ENCODE measurements at places on chromosomes 11 and 22.

DNA sequence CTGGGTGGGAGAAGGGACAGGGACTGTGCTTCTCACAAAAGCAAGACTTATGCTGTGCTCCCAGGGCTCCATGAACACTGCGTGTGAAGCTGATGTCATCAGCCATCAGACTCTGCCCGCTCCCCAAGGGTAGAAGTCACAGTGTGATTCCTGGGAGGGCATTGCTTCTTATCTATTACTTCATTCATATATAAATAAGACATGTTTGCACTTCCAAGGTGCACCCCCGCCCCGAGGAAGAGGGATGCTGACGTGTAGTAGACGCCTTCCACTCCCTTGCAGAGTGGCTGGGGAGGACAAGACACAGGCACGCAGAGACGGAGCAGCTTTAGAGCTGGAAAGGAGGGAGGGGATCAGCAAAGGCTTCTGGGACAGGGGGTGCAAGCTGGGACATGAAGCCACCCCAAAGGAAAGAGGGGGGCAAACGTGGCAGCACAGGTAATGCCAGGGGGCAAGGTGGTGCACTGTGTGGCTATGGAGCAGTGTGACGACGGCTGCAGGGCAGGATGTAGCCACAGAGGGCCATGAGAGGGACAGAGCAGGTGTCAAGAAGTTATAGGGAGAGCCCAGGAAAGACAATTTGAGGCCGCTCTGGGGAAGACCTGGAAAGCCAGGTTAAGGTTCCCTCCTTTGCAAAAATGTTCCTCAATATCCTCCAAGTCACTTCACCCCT lies 558.5 kb downstream of the MN1 start:
- DNase-seq, result no peak

DNA sequence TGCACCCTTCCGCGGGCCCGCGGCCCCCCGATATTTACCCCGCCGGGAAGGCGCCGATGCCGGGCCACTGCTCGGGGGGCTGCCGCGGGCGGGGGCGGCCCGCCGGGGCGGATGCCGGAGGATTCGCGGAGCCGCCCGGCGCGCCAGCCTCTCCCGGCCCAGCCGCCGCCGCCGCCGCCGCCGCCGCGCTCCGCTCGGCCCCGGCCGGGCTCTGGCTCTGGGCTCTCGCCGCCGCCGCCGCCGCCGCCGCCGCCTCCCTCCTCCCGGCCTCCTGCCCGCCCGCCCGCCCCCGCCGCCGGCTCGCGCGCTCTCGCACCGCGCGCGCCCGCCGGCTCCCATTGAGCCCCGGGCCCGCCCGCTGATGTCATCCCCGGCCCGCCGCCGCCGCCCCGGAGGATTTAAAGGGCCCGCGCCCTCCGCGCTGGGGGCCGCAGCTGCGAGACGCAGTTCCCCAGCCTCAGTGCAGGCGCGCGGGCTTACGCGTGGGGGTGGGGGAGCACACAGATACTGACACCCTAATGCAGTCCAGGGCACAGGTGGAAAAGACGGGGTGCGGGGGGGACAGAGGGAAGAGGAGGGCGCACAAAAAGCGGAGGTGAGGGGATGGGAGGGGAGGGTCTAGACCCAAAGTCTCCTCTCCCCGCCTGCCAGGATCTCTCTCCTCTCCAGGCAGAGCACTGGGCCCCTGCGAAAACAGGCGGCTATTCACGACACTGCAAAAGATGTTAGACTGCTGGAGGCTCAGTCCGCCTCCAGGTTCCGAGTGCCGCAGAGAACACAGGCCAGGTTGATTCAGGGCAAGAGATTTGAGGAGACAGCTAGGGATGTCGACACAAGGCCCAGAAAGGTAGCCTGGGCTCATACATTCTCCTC lies at the start of gene CSNK1E:
Gene CSNK1E, minus strand, starts transcription at position 312 of the 873 bp plus-strand sequence. CDS start 3,276 bp downstream, outside the sequence.
- peak; percentile 66 for DNase-seq

DNA sequence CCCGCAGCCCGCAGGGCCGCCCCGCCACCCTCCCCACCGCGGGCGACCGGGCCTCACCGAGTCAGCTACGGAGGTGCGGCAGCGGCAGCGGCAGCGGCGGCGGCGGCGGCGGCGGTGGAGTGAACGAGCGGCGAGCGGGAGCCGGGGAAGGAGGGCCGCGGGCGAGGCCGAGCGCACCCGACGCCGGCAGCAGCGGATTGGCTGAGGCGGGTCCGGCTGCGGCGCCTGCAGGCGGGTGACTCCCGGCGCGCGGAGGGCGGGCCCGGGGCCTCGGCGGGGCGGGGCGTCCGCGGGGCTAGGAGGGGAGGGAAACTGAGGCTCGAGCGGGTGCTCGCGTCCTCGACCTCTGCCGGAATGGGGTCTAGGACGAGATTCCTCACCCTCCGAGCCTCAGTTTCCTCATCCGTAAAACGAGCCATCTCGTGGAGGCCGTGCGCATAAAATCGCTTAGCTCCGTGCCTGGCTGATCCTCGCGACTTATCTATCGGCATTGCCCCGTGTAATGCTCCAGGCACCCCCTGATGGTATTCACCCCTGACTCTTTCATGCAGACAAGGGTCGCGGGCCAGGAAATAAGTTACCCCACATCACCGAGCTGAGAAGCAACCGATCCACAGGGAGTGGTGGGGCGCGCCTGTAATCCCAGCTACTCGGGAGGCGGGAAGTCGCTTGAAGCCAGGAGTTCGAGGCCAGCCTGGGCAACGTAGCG lies at the start of gene CPT1A:
Gene CPT1A, minus strand, starts transcription at position 199 of the 709 bp plus-strand sequence. CDS start 26,442 bp downstream, outside the sequence.
- DNase-seq, result peak; percentile 53

GRCh38 chr11:95283146-95283545 lies 52.1 kb upstream of the SESN3 start:
- no peak for DNase-seq

DNA sequence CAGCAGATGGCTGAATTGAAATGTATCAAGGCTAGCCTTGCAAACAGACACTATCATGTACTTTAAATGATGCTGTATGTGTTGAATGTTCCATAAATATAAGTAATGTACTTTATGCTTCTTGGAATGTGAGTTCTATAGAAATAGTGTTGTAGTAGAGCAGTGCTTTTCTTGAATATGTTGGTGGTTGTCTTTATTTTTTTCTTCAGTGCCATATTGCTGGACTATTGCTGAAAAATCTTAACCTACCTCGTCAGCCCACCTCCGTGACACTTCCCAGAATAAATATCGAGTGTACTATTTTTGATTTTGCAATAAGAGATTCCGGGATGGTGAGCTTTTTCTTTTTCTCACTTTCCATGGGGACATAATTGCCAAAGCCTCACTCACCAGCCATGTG lies 153.9 kb downstream of the NAV2 start:
- no peak for DNase-seq

DNA sequence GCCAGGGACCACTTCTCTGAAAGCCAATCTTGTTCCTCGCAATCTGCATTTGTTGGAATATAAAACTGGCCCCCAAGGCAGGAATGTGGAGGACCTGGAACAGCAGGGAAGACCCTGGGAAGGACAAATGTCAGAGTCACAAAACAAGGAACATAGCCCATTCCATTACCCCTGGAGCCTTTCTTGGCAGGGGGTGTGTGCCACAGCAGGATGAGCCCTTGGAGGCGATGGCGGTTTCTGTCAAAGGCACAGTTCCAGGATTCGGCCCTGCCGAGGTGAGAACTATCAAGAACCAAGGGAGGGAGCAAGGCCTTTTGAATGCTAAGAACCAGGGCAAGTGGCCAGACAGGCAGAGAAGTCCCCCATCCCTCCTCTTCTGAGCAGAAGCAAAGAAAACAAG lies 204.3 kb downstream of the TRIM29 start:
- DNase-seq, result peak; percentile 60

DNA sequence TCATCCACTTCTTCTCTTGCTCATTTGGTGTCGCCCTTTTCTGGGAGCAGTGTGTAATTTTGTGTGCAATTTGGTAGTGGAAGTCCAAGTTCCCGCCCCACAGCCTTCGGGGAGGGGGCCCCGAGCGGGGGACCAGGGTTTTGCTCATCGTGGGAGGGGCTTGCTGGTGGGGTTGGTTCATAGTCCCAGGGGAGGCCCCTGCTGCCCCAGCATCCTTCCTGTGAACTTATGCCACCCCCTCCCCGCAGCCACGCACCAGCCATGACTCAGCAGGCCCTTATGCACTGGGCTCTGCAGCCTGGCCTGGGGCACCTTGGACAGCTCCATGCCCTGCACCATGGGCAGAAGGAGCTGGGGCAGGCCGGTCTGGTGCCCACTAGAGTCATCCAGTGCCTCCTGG lies 1183.6 kb downstream of the BRD1 start:
- DNase-seq, result no peak

GRCh38 chr11:72135891-72136683 lies 562 bp downstream of the FOLR3 start:
- no peak for DNase-seq

- no peak for DNase-seq
Measured at GRCh38 chr11:88297421-88297820, 40.1 kb downstream of the CTSC start.

DNA sequence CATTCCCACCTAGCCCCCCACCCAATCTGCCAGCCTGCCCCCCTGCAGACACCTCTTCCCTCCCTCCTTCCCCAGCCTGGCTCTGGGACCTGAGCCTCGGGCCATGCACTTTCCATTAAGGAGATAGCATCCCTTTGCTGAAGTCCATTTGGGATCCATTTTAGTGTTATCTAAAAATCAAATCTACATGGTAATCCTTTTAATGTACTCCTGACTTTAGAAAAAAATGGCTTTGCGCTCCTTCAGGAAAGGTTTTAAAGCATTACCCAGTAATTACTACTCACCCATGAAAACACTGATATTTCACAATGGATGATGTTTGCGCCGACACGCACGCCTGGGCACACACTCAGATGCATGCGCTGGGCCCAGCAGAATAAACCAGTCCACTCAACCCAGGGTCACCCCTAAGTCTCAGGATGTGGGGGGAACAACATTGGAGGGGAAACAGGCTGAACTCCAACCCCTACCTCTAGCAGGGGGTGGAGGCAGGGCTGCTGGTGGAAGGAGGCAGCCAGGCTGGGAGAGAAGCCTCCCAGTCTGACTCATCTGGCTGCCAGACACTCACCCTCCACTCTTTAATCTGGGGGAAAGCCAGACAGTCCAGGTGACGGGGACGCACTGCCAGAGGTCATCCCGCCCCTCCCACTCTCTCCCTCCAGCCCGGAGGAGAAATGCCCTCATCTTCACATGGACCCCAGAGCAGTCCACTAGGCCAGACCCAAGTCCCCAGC lies 29.8 kb downstream of the LMO1 start:
- DNase-seq, result peak; percentile 71

DNA sequence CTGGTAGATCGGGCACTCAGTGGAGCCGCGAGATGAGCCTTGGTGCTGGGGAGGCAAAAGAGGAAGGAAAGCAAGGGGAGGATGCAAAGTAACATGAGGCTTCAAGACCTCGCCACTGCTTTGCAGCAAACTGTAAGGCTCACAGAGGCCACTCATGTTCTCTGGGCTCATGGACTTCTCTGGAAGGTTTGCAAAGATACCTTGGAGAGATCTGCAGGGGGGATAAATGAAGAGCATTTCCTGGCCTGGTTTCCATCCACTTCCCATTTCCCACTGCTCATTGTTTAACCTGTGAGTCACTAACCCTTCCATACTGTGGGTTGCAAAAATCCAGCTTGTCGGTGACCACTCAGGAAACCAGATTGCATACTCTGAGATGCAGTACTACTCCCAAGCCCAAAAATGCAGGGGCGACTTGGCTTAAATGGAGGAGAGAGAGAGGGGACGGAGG lies 38.5 kb downstream of the OSBP2 start:
- DNase-seq, result no peak

- DNase-seq, result no peak
Measured at GRCh38 chr11:122077459-122077858, 38.6 kb downstream of the BLID start.

DNA sequence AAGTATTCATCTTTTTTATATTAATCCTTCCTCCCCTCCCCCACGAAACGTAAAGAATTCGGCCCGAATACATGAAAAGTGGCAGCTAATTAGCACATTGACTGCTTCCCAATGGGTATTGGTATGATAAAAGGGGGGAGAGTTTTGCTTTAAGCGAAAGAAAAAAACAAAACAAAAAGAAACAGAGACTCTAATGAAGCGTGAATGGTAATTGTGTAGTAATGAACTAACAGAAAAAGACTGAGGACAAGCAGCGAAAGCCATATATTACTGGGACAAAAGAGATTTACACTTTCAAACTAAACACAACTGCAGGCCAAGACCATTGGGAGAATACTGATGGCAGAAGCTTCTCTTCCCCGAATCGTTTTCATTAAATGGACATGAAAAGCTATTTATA lies 2.5 kb downstream of the DBX1 start:
- DNase-seq, result no peak

- peak; percentile 10 for DNase-seq
Measured at GRCh38 chr11:114200351-114201133, 95.7 kb upstream of the NNMT start.

DNA sequence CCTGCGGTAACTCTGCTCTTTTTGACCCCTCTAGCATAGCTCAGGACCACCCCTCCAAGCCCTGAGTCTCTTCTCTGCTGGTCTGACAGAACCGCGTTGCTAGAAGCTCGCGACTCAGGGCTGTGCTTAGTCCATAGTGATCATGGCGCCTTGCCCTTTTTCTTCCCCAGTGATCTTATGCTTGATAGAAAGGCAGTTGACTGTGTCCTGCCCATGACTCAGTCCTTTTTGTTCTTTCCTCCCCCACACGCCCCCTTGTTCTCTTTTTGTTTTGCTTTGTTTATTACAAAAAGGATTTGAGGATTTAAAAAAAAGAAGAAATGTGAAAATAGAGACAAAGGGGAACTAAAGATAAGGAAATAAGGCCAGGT lies 17.5 kb downstream of the IL17RA start:
- DNase-seq, result no peak

DNA sequence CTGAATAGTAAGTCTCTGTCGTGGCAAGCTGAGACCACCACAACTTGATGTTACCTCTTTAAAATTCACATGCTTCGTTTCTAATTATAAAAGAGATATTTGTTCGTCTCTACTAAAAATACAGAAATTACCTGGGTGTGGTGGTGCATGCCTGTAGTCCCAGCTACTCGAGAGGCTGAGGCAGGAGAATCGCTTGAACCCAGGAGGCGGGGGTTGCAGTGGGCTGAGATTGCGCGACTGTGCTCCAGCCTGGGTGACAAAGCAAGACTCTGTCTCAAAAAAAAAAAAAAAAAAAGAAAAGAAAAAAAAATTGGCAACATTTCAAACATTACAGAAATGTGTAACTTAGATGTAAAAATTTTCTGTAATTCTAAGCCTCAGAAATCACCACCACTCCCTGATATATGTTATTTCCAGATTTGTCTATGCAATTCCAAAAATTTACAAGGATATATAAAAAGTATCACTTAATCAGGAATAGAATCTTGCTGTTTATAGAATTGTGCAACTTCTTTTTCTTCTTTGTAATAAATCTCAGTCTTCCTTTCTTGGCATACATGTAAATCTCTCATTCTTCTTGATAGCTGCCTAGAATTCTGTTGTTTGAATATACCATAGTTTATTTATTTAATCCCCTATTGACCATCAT lies 37.3 kb downstream of the C11orf96 start:
- DNase-seq, result no peak

- DNase-seq, result no peak
Measured at GRCh38 chr11:3671334-3672254, at the start of gene CHRNA10. TSS of gene CHRNA10 (minus strand) at chr11:3671384. CDS start at chr11:3671312, 72 bp downstream.

- DNase-seq, result no peak
Measured at GRCh38 chr22:44816141-44816540, 63.8 kb downstream of the ARHGAP8 start.

DNA sequence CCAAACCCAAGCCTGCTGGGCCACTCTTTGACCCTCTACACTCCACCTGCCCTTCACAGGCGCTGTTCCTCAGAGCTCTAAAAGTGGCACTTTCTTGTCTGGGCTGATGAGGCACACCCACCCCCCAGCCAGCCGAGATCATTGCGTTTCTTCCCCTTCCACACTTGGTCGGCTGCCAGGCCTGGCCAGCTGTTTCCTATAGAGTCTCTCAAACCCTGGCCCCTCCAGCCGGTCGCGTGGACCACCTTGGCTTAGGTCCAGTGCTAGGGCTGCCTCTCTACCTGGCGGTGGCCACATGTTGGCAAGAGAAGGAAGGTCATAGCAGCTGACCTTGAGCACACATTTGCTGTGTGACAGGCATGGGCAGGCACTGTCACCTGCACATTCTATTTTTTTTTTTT lies 60.6 kb downstream of the PPP6R2 start:
- DNase-seq, result no peak

Data from ELF-1 (cell line).